ENCODE measurements at places on chromosomes 12 and 14. TPM values are rescaled to one million over a fixed set of nuclear protein-coding genes. Genes with fewer than 3 reads are reported as not detected.

Gene CHGA
- total RNA-seq = not detected

Gene SLC25A21
- total RNA-seq = 0.64 TPM

Gene SPIC
- total RNA-seq = not detected

Gene CATSPERB
- 2.1 TPM for total RNA-seq

Gene ANG
- 2.9 TPM for total RNA-seq

Gene KRT83
- total RNA-seq = not detected

Gene SERPINA9
- total RNA-seq = not detected

Measured in bronchial epithelial cell (primary cell).